ENCODE measurements at places on chromosomes 6 and 20. TPM values are rescaled to one million over a fixed set of nuclear protein-coding genes. Genes with fewer than 3 reads are reported as not detected.

GRCh38 chr6:3440911-3441310, 15.9 kb downstream of the SLC22A23 start:
- no peak for DNase-seq

DNA sequence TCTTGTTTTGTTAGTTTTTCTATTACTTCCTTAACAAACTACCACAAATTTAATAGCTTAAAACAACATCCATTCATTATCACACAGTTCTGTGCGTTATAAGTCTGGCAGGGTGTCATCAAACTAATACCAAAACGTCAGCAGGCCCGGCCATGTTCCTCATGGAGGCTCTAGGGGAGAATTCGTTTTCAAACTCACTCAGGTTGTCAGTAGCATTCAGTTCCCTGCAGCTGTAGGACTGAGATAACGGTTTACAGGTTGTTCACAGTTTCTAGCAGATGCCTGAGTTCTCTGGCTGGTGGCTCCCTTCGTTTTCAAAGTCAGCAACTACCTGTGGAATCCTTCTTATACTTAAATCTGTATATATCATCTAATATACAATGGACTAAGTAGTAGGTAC, 72.5 kb upstream of the PRSS16 start:
- no peak for DNase-seq

WFDC5 gene
- total RNA-seq, result not detected

- no peak for DNase-seq
Measured at GRCh38 chr20:57141492-57141891, 124.9 kb downstream of the BMP7 start.

- no peak for DNase-seq
Measured at GRCh38 chr6:101117393-101118135, 236.4 kb upstream of the ASCC3 start.

DYNLT2 gene
- total RNA-seq, result 1.9 TPM

GRCh38 chr20:33640287-33640686, 21.8 kb upstream of the C20orf144 start:
- DNase-seq, result no peak

DNA sequence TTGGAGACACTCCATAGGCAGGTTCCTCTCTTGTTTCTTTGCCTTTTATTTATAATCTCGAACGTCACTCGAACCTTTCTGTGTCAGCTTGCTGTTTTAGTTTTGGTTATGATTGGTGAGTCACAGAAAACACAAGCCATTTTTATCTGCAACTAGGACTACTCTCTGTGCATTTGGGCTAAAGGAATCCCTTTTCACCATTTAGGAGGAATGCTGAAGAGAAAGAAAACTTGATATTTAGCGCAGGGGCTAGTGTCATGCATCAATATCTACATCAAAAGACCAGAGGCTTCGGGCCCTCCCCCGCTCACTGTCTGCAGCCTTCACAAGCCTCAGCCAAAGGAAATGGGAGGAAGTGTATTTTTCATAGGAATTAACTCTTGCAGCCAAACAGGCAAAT, 507.8 kb upstream of the CITED2 start:
- DNase-seq, result no peak

- DNase-seq, result no peak
Measured at GRCh38 chr6:145213614-145214013, 521.7 kb downstream of the EPM2A start.

LST1 gene
- total RNA-seq, result 22.0 TPM

TREML2 gene
- 1.2 TPM for total RNA-seq

DNA sequence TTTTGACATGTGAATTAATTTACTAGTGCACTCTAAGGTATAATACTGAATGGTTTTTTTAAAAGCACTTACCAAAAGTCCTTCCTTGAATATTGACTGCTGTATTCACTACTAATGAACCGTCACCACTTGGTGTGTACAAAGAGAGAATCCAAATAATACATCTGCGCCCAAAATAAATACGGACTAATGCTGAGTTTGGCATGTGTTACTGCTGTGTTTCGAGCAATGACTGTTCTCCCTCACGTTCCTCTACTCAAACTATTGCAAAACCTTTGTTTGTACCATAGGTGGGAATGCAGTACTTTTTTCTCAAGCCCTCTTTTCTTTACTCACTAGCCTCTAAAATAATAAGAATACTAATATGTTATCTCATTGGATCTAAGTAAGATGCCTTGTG, 305.5 kb downstream of the QKI start:
- no peak for DNase-seq

CLPSL1 gene
- total RNA-seq, result not detected

DNA sequence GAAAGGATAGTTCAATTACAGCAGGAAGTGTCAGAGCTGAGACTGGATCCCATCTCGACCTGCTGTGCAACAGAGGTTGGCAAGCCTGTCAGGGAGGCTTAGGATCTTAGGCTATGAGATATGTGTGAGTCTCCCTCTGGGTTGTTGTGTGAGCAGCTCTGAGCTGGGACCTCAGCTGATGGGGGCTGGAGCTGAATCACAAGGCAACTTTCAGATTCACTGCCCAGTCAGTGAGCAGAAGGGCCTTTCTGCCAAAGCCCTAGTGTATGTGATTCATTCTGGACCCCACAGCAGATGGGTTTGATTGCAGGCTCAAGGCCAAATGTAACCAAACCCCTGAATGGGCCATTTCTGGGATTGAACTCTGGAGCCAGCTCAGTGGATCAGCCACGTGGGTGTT, 4.5 kb downstream of the PI3 start:
- DNase-seq, result no peak

- DNase-seq, result no peak
Measured at GRCh38 chr6:105036351-105036750, 79.4 kb downstream of the LIN28B start.

- no peak for DNase-seq
Measured at GRCh38 chr6:108455688-108456087, 105.0 kb upstream of the FOXO3 start.

PKIB gene
- 0.26 TPM for total RNA-seq

- DNase-seq, result peak; percentile 23
Measured at GRCh38 chr6:33828764-33829731, 25.2 kb upstream of the MLN start.

DNA sequence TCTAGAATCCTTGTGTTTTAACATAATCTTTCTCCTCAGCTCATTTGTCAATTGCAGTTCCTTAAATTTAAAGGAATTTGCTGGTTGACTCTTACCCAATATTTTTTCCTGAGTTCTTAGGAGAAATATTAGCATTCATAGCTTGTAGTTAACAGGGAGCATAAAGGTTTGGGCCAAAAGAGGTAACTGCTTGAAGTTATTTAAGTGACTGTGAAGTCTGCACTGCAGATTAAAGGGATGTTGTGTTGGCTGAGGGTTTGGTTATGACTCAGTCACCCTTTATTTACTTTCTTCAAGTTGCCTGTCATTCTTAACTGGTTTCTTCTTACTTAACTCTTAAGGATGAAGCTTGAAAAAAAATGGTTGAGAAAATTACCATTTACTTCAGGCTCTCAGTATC, 220.3 kb upstream of the LAMP5 start:
- DNase-seq, result no peak

Measured in CD8-positive, alpha-beta memory T cell (primary cell).